ENCODE measurements at places on chromosomes 7 and 10. TPM values are rescaled to one million over a fixed set of nuclear protein-coding genes. Genes with fewer than 3 reads are reported as not detected.
A peak's percentile ranks its signal among the peaks of the same experiment; 100 is the strongest.

DNA sequence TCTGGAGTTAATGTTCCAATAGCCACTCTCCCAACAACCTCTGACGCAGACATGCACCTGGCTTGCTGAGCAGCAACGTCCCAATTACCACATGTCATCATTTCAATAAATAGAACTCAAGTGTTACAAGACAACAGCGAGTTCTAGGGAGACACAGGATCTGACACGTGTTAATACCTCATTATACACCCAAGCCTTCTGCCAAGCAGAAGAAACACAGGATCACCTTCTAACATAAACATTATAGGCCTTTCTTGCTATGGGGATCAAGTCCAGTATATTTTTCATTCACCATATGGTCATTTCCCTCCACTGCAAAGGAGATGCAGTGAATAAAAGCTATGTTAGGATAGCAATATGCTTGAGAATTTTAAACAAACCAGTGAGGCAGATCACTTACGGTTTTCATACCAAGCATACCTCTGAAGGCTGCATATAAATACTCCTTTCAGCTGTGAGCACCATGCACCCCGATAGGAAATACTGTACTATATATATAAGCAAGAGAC is 74.2 kb downstream of the JAZF1 start:
- no peak for DNase-seq

NACAD gene
- 1.2 TPM for total RNA-seq

DNA sequence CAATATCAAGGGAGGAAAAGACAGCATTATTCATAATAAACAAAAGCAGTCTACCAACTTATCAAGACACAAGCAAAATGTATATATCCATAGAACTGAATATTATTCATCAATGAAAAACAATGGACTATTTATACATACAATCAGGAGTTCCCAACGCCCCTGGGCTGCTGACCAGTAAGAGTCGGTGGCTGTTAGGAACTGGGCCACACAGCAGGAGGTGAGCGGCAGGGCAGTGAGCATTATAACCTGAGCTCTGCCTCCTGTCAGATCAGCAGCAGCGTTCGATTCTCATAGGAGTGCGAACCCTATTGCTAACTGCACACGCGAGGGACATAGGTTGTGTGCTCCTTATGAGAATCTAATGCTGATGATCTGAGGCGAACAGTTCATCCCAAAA is 71.7 kb upstream of the GPR22 start:
- no peak for DNase-seq

- DNase-seq, result peak; percentile 77
Observed at GRCh38 chr10:36779238-36779846, 346.1 kb upstream of the ANKRD30A start.

- DNase-seq, result no peak
Observed at GRCh38 chr7:31267486-31267885, 73.0 kb downstream of the NEUROD6 start.
